ENCODE measurements at places on chromosomes 3 and 15. TPM values are rescaled to one million over a fixed set of nuclear protein-coding genes. Genes with fewer than 3 reads are reported as not detected.

ITPKA gene
- total RNA-seq: 13.2 TPM

MYL3 gene
- total RNA-seq: 0.16 TPM

ZNF621 gene
- 7.5 TPM for total RNA-seq

RHCG gene
- 41.0 TPM for total RNA-seq

ECE2 gene
- not detected for total RNA-seq

GABRR3 gene
- not detected for total RNA-seq

ABHD5 gene
- 19.8 TPM for total RNA-seq

GPR62 gene
- total RNA-seq: not detected

APBA2 gene
- total RNA-seq: 20.6 TPM

TM6SF1 gene
- 0.18 TPM for total RNA-seq
